ENCODE measurements at places on chromosomes 5 and 9. TPM values are rescaled to one million over a fixed set of nuclear protein-coding genes. Genes with fewer than 3 reads are reported as not detected.

ZBTB5 gene
- total RNA-seq = 22.3 TPM

ARID3C gene
- total RNA-seq = 0.42 TPM

SPINK7 gene
- total RNA-seq = not detected

ARHGEF37 gene
- 7.0 TPM for total RNA-seq

LPCAT1 gene
- total RNA-seq = 75.0 TPM

PCDHAC2 gene
- total RNA-seq = 3.2 TPM

APBA1 gene
- 0.20 TPM for total RNA-seq

NMUR2 gene
- not detected for total RNA-seq

INSYN2B gene
- total RNA-seq = not detected

SMIM33 gene
- total RNA-seq = not detected

RNF145 gene
- total RNA-seq = 60.6 TPM

RAB24 gene
- 13.5 TPM for total RNA-seq

SLC34A1 gene
- total RNA-seq = not detected

PCDHGB7 gene
- total RNA-seq = 0.54 TPM

DNA sequence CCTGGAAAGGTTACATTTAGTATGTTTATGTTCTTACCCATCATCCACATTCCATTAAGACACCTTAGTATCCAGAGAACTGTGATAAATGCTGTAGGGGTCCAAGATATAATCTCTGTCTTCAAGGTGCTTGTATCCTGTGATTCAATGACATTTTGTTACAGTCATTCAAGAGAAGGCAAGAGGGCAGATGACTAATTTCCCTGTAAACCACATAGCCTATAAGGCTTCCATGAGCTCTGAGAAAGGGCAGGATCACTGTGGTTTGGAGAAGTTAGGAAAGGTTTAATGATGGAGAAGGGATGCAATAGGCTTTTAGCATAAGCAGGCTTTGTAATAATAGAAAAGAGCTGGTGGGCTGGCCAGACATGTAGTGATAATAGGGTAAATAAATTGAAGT, 40.0 kb downstream of the PAPPA start:
- peaks cover 56% of the 10 kb centered on the region for H3K27me3 ChIP-seq
- H3K4me1 ChIP-seq = no peaks in the 10 kb centered on the region
- H3K36me3 ChIP-seq = no peaks in the 10 kb centered on the region
- H3K27ac ChIP-seq = no peak overlapping the region

GRCh38 chr9:125477089-125477544, 215.5 kb downstream of the GAPVD1 start:
- H3K27ac ChIP-seq = no peak overlapping the region
- no peaks in the 10 kb centered on the region for H3K4me1 ChIP-seq
- H3K4me3 ChIP-seq = no peak overlapping the region
- no peaks in the 10 kb centered on the region for H3K36me3 ChIP-seq

- H3K27me3 ChIP-seq = peaks cover 17% of the 10 kb centered on the region
- H3K4me3 ChIP-seq = peak overlapping the region; percentile 66
- no peaks in the 10 kb centered on the region for H3K36me3 ChIP-seq
- H3K27ac ChIP-seq = peak overlapping the region; percentile 17
- DNase-seq = no peak
Measured at GRCh38 chr9:2017331-2018161, 2.4 kb downstream of the SMARCA2 start.

- no peaks in the 10 kb centered on the region for H3K36me3 ChIP-seq
- H3K27me3 ChIP-seq = no peaks in the 10 kb centered on the region
- no peak overlapping the region for H3K4me3 ChIP-seq
- H3K4me1 ChIP-seq = no peaks in the 10 kb centered on the region
Measured at GRCh38 chr9:69307446-69308205, 17.4 kb upstream of the ENTREP1 start.

GRCh38 chr5:178201927-178202235, 2.5 kb upstream of the HNRNPAB start:
- no peak for DNase-seq
- H3K36me3 ChIP-seq = peaks cover 4% of the 10 kb centered on the region
- H3K27me3 ChIP-seq = no peaks in the 10 kb centered on the region
- H3K27ac ChIP-seq = no peak overlapping the region

DNA sequence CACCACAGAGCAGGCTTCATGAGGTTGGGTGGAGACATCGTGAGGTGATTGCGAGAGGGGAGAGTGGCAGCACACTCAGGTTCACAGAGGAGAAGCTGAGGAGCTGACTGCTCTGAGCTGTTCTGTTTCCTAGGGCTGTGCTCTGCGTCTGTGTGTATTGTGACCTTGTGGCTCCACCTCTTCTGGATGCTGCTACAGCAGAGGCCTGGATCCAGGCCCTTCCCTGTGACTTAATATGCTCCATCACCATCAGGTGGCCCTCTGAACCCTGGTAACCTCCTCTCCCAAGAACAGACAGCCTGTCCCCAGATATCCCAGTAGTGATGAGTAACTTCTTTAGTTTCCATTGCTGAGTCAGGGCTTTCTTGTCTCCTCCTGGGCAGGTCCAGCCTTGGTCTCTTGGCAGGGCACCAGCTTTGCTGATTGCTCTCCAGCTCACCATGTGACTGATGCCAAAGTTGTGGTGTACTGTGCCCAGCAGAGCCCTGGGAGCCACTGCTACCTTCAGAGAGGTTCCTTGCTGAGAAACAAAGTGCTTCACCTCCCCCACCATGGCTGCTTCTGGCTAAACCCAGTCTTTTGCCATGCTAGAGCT, 212.8 kb upstream of the CHD1 start:
- DNase-seq = no peak
- H3K4me1 ChIP-seq = no peaks in the 10 kb centered on the region
- H3K27ac ChIP-seq = no peak overlapping the region
- no peaks in the 10 kb centered on the region for H3K36me3 ChIP-seq
- no peaks in the 10 kb centered on the region for H3K27me3 ChIP-seq
- H3K4me3 ChIP-seq = no peak overlapping the region

- no peak overlapping the region for H3K27ac ChIP-seq
- peaks cover 2% of the 10 kb centered on the region for H3K36me3 ChIP-seq
- no peak overlapping the region for H3K4me3 ChIP-seq
- no peaks in the 10 kb centered on the region for H3K27me3 ChIP-seq
- H3K4me1 ChIP-seq = peaks cover 11% of the 10 kb centered on the region
Measured at GRCh38 chr9:38057416-38058195, 11.4 kb downstream of the SHB start.

DNA sequence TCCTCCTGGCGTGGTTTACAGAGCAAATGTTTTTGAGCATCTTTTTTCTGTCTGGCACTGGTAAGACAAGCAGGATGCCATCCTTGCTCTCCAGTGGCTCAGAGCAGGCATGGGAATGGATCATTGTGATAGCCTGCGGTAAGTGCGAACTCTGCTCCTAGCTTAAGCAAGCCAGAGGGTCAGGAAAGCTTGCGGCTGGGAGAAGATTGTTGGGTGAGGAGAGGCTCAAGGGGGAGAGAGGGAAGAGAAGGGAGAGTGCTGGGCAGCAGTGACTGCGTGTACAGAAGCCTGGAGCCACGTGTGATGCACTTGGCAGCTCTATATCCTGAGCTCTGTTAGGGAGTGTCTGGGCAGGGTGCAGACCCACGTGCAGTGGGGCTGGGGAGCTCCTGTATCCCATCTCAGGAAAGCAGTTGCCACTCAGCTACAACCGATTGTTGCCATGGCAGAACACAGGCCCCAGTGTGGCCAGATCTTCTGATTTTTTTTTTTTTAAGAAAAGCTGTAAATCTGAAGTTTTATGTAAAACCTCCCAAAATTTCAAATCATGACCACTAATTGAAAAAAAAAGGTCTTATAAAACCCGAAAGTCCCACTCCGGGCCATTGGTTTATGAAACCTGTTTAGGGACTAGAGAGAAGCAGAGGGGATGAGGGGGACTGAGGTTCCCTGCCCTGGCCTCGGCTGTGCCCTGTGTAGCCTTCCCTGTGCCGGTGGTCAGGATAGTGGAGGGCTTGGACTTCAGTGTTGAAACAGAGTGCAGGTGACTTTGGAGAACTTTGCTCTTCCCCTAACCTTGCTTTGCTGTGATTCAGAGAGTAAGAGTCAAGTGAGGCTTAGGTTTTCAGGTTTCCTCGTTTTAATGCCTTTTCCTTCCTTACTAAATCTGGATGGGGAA, 67.3 kb downstream of the ZNF618 start:
- no peak overlapping the region for H3K4me3 ChIP-seq
- H3K27ac ChIP-seq = no peak overlapping the region
- no peaks in the 10 kb centered on the region for H3K27me3 ChIP-seq

GRCh38 chr9:137951597-137952490, 74.3 kb downstream of the CACNA1B start:
- no peak overlapping the region for H3K4me3 ChIP-seq
- H3K27me3 ChIP-seq = no peaks in the 10 kb centered on the region
- H3K27ac ChIP-seq = no peak overlapping the region
- DNase-seq = no peak

- no peaks in the 10 kb centered on the region for H3K27me3 ChIP-seq
- H3K27ac ChIP-seq = no peak overlapping the region
- H3K36me3 ChIP-seq = peaks cover 8% of the 10 kb centered on the region
- peak overlapping the region; percentile 97 for H3K4me3 ChIP-seq
Measured at GRCh38 chr9:86352440-86353077, 1.7 kb downstream of the TUT7 start.

GRCh38 chr9:77946969-77947620, 84.5 kb downstream of the GNAQ start:
- H3K4me1 ChIP-seq = no peaks in the 10 kb centered on the region
- no peak for DNase-seq
- no peaks in the 10 kb centered on the region for H3K27me3 ChIP-seq
- no peak overlapping the region for H3K4me3 ChIP-seq

DNA sequence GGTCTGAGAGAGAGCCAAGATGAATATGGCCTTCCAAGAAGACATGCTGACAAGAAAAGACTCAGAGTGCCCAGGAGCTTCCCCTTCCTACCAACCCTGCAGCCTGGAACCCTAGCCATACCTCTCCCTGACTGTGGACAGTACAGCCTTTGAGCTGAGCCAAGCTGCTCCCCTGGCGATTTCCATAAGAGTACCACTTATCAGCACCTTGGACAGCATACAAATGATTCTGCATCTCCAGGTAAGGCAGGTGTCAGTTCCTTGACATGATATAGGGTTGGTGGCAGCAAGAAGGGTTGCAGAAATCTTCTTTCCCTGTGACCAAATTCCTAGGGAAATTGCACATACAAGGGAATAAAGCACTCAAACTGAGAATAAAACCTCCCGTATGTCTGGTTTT, 58.3 kb downstream of the MFAP3 start:
- no peaks in the 10 kb centered on the region for H3K36me3 ChIP-seq
- H3K4me1 ChIP-seq = no peaks in the 10 kb centered on the region
- DNase-seq = no peak
- peaks cover 22% of the 10 kb centered on the region for H3K27me3 ChIP-seq
- H3K27ac ChIP-seq = no peak overlapping the region

DNA sequence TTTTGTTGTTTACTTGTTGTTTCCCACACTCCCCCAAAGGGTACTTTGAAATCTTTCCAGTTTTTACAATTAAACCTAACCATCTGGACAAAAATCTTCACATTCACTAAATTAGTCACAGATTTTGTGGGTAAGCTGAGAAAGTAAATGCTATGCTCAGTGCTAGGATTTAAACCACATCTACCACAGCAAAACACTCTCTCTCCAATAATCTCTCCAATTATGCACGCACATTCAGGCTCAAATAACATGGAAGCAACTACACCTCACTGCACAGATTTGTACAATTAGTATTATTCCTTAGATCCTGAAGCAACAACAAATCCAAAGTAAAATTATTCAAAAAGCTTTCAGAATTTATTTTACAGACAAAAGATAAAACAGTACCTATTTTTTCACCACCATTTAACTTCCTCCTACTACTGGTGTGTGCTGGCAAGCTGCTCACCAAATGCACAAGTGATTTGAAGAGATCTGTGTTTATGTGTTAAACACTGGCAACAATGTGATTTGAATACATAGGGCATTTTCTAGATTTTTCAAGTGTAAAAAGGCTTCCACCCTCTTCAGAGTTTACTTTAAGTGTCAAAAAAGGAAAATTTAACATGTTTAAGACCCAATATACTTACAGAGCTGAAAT, 16.6 kb downstream of the ZNF608 start:
- no peaks in the 10 kb centered on the region for H3K36me3 ChIP-seq
- H3K4me3 ChIP-seq = no peak overlapping the region
- H3K4me1 ChIP-seq = no peaks in the 10 kb centered on the region
- DNase-seq = no peak
- no peaks in the 10 kb centered on the region for H3K27me3 ChIP-seq

- H3K4me3 ChIP-seq = no peak overlapping the region
- H3K27ac ChIP-seq = no peak overlapping the region
- H3K27me3 ChIP-seq = no peaks in the 10 kb centered on the region
- H3K4me1 ChIP-seq = no peaks in the 10 kb centered on the region
- peaks cover 13% of the 10 kb centered on the region for H3K36me3 ChIP-seq
Measured at GRCh38 chr5:138372653-138373052, 20.2 kb downstream of the KDM3B start.

GRCh38 chr9:126114850-126115460, 211.7 kb upstream of the MVB12B start:
- H3K4me3 ChIP-seq = no peak overlapping the region
- no peak for DNase-seq
- no peak overlapping the region for H3K27ac ChIP-seq
- no peaks in the 10 kb centered on the region for H3K4me1 ChIP-seq

DNA sequence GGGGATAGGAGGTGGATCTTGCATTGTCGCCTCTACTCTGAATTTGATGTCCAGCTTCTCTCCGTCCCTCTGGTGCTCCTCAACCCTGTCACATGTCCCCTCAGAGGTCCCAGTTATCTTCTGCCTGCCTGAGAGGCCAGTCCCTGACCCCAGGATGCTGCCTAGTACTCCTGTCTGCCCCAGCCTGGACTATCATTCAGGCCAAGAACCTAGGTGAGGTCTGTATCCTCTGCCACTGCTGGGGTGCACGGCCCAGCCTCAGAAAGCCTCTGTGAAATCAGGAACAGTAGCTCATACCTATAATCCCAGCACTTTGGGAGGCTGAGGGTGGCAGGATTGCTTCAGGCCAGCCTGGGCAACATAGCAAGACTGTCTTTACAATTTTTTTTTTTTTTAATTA, 8.6 kb downstream of the SPINK4 start:
- no peaks in the 10 kb centered on the region for H3K27me3 ChIP-seq
- no peak overlapping the region for H3K4me3 ChIP-seq
- H3K27ac ChIP-seq = no peak overlapping the region
- no peak for DNase-seq
- H3K36me3 ChIP-seq = peaks cover 11% of the 10 kb centered on the region

DNA sequence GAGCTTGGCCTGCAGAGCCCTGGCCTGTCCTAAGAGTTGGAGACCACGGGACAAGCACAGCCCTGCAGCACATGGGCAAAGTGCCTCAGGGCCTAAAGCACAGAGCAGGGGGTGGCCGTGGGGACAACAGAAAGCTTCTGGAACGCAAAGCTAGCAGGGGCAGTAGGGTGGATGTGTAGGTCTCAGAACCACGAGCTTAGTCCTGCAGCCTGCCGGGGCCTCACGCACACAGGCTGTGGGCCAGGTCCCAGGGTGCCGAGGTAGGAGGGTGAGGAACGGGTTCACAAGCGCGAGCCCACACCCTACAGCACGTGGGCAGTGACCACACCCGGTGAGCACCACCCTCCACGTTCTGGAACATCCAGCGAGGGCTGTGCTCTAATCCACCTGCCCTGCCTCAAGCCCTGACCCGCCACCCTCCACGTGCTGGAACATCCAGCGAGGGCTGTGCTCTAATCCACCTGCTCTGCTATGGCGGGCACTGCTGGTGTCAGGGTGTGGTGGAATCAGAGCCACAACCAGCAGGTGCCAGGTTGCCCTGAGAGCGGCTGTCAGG, 9.3 kb downstream of the CLPTM1L start:
- no peaks in the 10 kb centered on the region for H3K4me1 ChIP-seq
- no peak overlapping the region for H3K27ac ChIP-seq
- no peaks in the 10 kb centered on the region for H3K27me3 ChIP-seq
- peaks cover 16% of the 10 kb centered on the region for H3K36me3 ChIP-seq
- no peak overlapping the region for H3K4me3 ChIP-seq
